ENCODE measurements at places on chromosomes 11 and 22. TPM values are rescaled to one million over a fixed set of nuclear protein-coding genes. Genes with fewer than 3 reads are reported as not detected.

DNA sequence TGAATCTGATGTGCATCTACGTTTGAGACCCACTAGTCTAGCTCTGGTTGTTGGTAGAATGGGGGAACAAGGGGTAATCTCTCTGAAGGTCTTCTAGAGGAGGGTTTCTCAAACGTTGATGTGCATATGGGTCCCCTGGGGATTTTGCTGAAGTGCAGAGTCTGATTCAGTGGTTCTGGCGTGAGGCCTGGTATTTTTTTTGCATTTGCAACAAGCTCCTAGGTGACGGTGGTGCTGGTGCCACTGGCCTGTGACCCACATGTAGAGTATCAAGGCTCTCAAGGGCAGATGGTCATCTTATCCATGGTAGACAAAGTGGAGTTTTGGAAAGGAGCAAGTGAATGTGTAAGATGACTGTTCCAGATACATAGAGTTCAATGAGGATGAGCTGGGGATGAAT, 97.1 kb downstream of the CEP164 start:
- DNase-seq, result no peak

GRCh38 chr22:37282385-37282677, at the start of gene CYTH4:
TSS of gene CYTH4 (plus strand) at chr22:37282508. CDS start at chr22:37282570, 62 bp downstream.
- peak; percentile 82 for DNase-seq

- no peak for DNase-seq
These were observed 243.1 kb downstream of the KCNA4 start for GRCh38 chr11:29773656-29774264.

Gene PES1
- total RNA-seq, result 75.2 TPM

Gene ADM
- 5.6 TPM for total RNA-seq

DNA sequence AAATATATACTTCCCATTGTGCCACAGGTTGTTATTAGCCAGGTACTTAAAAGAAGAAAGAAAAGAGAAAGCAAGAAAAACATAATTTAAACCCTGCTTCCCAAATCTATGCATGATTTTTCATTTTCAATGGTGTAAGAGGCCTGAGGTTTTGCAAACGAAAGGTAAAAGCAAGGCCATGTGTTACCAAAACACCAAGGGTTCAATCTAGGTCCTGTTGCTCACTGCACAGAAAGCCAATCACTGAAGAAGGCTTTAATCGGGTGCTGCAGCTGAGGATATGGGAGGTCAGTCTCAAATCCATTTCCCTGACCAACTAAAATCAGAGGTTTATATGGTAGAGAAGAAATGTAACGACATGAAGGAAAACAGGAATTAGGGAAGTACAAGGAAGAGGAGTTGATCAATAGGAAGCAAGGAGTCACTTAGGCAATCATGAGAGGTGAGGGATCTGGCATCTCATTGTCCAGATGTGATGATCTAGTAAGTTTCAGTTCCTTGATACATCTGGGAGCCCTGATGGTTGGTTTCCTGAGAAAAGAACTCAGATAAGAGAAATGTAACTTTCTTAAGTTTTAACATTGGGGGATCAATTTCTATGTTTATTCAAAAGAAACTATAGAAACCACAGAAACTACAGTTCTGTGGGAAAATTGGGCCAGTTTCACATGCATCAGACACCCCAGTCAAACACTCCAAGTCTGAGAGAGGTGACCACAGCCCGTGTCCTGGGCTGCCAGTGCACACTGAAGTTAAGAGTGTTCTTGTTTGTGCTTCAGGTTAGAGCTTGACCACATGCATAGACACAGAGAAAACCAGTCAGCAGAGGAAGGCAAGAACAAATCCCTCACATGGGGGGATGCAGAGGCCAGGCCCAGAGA, 18.1 kb upstream of the DKK3 start:
- DNase-seq, result no peak

GRCh38 chr22:36858156-36858555, 2.6 kb upstream of the NCF4 start:
- DNase-seq, result no peak

Gene IGSF22
- total RNA-seq, result 2.6 TPM

Gene CTSW
- 1.3 TPM for total RNA-seq
